ENCODE measurements at places on chromosomes 16 and 17. TPM values are rescaled to one million over a fixed set of nuclear protein-coding genes. Genes with fewer than 3 reads are reported as not detected.
A peak's percentile ranks its signal among the peaks of the same experiment; 100 is the strongest.

The SYCE1L gene
- total RNA-seq: 3.7 TPM

The CDH3 gene
- total RNA-seq: 20.1 TPM

DNA sequence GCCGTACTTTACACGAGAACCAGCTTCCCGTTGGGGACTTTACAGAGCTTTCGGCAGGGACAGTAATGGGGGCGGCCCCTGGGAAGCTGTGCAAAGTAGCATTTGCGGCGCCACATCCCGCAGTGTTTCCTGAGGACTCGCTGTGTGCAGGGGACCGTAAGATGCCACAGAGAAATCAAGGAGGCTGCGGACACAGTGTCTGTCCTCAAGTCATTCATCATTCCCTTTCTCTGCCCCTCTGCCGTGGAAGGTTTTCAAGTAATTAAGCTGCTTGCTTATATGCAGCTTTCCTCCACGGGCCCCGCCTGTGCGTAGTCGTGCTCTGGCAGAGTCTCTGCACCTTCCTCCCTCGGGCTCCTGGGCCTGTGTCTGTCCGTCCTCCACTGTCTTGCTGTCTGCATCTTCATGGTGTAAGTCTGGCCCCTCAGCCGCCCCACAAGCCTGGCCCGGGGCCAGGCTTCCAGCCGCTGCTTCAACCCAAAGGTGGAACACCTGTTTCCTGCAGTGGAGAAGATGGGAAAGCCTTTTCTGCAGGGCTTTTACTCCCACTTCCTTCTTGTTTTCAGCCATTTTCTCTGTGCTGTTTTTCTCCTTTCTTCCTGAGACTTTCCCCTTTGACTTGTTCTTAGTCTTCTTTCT lies 216.9 kb upstream of the CHMP6 start:
- H3K4me1 ChIP-seq: peaks cover 73% of the 10 kb centered on the region
- no peaks in the 10 kb centered on the region for H3K27me3 ChIP-seq

DNA sequence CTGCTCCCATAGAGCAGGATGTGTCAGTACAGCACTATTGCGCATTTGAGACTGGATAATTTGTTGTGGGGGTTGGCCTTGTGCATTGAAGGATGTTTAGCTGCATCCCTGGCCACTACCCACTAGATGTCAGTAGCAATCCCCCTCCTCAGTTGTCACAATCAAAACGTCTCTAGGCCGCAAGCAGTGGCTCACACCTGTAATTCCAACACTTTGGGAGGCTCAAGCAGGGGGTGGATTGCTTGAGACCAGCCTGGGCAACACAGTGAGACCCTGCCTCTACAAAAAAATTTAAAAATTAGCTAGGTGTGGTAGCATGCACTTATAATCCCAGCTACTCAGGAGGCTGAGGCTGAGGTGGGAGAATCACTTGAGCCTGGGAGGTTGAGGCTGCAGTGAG lies 48.4 kb downstream of the CENPV start:
- peaks cover 3% of the 10 kb centered on the region for H3K4me1 ChIP-seq
- H3K27ac ChIP-seq: no peak overlapping the region
- peak; percentile 37 for DNase-seq
- H3K36me3 ChIP-seq: peaks cover 1% of the 10 kb centered on the region

- H3K27ac ChIP-seq: no peak overlapping the region
- no peaks in the 10 kb centered on the region for H3K36me3 ChIP-seq
- H3K4me1 ChIP-seq: peaks cover 2% of the 10 kb centered on the region
- no peak for DNase-seq
- peaks cover 18% of the 10 kb centered on the region for H3K27me3 ChIP-seq
- H3K4me3 ChIP-seq: no peak overlapping the region
These were observed 28.2 kb downstream of the METRNL start for GRCh38 chr17:83107656-83108048.

Data from activated naive CD4-positive, alpha-beta T cell treated with anti-CD3 and anti-CD28 coated beads for 36 hours (primary cell).